ENCODE measurements at places on chromosomes 4 and X.
A peak's percentile ranks its signal among the peaks of the same experiment; 100 is the strongest.

GRCh38 chr4:84579403-84579776 is 3.5 kb upstream of the CDS1 start:
- no peak for DNase-seq

DNA sequence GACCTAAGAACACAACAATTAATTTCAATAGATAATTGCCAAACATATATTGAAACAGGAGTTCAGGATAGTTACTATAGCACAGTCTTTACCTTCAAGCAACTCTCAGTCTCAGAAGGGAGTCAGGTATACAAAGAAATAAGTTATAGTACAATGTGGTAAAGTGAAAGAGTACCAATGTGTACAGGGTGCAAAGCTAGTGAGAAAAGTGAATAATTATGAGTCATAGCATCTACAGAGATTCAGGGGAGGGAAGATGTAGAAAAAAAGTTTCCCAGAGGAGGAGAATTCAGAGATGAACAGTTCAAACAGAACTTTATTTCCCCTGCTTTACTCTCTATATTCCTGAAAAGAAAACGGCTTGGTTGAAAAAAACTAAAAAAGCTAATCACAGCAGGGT is 22.7 kb upstream of the DKK2 start:
- no peak for DNase-seq

- DNase-seq = no peak
Observed at GRCh38 chrX:40420899-40421729, 159.7 kb upstream of the ATP6AP2 start.

- no peak for DNase-seq
Observed at GRCh38 chr4:54082168-54082567, 17.8 kb upstream of the CHIC2 start.

- DNase-seq = no peak
Observed at GRCh38 chr4:65911720-65912119, 241.4 kb upstream of the EPHA5 start.

GRCh38 chr4:137722910-137723309 is 190.6 kb upstream of the PCDH18 start:
- no peak for DNase-seq

- DNase-seq = no peak
Observed at GRCh38 chr4:17400686-17401085, 111.2 kb downstream of the QDPR start.

DNA sequence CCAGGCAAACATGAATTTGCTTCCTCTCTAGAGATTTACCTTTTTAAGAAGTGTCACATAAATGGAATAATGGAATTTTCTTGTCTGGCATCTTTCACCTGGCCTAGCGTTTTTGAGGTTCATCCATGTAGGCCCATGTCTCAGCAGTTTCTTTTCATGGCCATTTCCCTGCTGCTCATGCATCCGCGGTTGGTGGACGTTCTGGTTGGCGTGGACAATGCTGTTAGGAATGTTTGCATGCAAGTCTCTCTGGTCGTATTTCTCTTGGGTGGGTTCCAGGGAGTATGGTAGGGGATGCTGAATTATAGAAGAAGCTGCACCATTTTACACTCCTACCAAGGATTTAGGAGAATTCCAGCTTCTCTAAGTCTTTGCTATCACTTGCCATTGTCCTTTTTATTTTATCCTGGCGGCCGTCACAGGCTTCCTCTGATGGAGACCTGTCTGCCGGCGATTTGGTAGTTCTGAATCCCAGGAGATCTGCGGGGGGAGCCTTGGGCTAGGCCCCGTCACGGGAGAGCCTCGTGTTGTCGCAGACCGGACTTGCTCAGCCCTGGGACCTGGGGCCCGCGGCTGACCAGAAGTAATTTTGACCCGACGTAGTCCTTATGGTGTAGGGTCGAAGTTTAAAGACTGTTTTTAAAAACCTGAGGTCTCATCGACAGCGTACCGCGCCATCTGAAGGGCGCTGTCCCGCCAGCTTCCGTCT is 56.9 kb upstream of the TADA2B start:
- DNase-seq = no peak

DNA sequence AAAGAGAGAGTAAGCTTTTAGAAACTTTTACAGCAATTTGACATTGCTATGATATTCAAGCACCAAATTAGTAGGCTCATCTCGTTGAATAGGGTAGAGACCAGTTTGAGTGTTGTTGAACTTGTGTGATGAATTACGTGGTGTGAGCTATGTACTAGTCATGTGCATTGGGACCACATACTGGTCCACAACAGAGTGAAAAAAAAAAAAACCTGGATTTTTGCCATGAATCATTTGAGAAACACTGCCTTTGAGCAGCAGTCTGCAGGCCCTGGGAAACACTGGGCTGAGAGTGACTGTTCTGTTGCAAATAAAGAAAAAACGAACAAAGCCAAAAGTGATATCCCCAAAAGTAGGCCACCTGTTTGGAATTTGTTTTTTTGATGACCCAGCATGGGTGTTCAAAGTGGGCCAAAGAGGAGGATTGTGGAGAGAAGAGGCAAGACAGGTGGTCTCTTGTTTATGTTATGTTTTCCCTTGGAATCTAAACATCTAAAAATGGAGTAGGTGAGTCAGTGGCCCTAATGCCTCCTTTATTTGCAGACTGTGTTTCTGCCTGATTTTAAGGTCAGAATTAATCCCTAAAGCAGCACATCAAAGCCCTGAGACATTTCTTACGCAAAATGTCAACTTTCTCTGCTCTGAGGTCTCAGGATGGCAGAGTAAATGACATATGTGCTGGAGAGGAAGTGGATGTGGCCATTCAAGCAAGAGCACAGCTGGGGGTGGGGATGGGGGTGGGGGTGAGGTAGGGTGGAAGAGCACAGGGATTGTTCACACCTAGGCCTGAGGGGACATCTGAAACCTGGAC is 33.5 kb downstream of the TAF7L start:
- DNase-seq = peak; percentile 8

DNA sequence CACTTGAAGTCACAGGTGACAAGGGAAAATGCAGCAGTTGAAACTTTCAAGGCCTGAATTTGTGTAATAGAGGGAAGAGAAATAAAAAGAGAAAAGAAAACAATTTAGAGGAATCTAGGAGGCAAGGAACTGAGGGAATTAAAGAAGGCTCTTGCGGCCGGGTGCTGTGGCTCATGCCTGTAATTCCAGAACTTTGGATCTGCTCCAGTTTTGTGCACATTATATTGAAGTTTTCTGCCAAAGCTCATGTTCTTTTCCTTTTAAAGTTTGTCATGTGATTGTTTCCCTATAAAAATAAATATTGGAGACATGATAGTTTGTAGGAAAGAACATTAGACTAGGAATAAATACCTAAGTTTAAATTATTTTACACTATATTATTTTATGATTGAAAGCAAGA is 433.9 kb upstream of the CPEB2 start:
- DNase-seq = no peak

GRCh38 chr4:156038772-156039171 is 85.1 kb upstream of the CTSO start:
- DNase-seq = peak; percentile 34

DNA sequence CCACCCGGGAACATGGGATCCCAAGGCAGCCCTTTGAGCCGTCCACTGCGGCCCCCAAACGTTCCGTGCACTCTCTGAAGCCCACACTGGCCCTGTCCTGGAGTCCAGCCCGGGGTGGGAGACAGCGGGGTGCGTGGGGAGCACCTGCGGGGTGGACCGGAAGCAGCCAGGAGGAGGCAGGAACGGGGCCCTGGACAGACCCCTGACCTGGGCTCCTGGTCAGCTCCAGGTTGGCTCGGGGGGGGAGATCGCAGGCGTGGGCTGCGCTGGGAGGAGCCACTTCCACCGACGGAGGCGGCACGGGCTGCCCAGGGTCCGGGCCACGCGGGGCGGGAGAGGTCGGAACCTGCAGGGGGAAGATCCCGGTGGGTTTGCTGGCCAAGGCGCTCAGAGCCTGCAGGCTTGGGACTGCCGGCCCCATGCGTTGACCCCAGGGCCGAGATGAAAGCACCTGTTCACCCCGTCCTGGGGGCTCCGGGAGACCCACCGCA is 5.7 kb upstream of the PLCXD1 start:
- no peak for DNase-seq

- no peak for DNase-seq
Observed at GRCh38 chr4:102678107-102678506, 82.7 kb downstream of the MANBA start.

- DNase-seq = peak; percentile 32
Observed at GRCh38 chr4:157964463-157964862, 208.4 kb downstream of the GASK1B start.

- DNase-seq = peak; percentile 82
Observed at GRCh38 chrX:37753384-37753783, 26.5 kb upstream of the CYBB start.

DNA sequence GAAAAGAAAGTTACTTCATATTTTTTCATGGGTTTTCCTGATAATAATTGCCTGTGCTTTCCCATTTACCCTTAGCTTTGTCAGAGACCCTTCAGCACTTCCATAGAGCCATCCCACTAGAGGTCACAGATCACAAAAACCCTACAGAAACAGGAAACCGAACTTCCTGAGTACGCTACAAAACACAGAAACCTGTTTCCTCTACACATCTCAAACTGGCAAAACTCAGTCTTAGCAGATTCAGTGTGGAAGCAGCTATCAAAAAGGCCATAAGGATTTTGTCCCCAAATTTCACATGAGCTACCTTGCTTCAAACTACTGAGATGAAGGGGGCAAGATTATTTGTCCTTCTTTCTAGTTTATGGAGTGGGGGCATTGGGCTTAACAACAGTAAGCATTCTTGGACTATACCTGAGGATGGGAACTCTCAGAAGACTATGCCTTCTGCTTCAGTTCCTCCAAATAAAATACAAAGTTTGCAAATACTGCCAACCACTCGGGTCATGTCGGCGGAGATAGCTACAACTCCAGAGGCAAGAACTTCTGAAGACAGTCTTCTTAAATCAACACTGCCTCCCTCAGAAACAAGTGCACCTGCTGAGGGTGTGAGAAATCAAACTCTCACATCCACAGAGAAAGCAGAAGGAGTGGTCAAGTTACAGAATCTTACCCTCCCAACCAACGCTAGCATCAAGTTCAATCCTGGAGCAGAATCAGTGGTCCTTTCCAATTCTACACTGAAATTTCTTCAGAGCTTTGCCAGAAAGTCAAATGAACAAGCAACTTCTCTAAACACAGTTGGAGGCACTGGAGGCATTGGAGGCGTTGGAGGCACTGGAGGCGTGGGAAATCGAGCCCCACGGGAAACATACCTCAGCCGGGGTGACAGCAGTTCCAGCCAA is at the start of gene MMRN1:
TSS of gene MMRN1 (plus strand) at position 206 of the 902 bp plus-strand sequence. CDS start at position 324, 118 bp downstream.
- DNase-seq = peak; percentile 72

DNA sequence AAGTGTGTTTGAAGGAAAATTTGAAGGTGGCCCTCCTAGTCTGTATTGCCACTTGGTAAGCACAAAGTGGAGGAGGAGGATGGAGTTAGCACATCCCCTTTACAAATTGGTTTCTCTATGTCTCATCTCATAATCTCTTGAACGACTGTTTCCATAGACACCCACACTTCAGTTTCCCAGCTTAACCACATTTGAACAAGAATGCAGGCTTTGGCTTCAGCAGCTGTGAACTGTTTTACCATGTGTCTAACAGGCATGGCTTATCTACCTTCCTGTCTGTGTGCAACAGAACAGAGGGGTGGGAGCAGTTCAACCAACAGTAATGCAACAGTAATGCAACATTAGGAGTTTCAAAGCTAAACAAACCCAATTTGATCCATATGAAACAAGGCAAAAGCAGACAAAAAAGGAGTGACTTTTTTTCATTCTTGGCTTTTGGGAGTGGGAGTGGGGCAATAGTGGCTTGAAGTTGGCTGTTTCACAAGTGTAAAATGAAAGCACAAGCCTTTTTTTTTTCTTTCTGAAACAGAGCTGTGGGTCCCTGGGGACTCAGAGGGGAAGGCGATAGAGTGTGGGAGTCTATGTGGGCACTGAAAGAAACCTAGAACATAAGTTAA is 108.0 kb downstream of the ITM2A start:
- DNase-seq = peak; percentile 94

DNA sequence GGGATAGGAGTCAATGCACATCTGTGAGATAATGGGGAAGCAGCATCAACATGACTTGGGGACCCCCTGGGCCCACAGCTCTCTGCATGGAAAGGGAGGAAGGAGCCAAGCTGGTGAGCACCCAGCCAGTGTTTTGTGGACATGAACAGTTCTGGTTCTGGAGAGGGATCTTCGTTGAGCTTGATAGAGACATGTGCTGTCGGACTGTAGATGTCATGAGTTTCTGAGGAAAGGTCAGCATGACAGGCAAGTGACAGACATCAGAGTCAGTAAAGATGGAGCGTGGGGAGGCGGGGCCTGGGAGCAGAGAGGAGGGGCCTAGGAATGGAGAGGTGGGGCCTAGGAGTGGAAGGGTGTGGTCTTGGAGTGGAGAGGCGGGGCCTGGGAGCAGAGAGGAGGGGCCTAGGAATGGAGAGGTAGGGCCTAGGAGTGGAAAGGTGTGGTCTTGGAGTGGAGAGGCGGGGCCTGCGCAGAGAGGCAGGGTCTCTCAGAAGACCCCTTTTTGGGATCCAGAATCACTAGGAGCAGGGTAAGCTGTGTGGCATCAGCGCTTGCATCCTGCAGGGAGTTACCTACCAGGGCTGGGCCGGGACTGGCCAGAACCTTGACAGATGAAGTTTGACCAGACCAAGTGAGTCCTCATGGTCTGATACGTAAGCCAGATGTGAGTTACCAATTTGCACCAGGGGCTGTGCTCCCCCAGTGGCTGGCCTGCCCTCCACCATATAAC is 33.7 kb downstream of the PIGG start:
- DNase-seq = peak; percentile 21

GRCh38 chr4:16443504-16444088 is 217.3 kb upstream of the TAPT1 start:
- DNase-seq = peak; percentile 78
